ENCODE measurements at places on chromosomes 7 and 10.

GRCh38 chr10:93757136-93757535 lies 600 bp upstream of the LGI1 start:
- H3K27ac ChIP-seq: no peak overlapping the region
- H3K36me3 ChIP-seq: no peaks in the 10 kb centered on the region
- H3K4me1 ChIP-seq: no peaks in the 10 kb centered on the region
- H3K4me3 ChIP-seq: no peak overlapping the region
- H3K27me3 ChIP-seq: peaks cover 48% of the 10 kb centered on the region
- DNase-seq: no peak

GRCh38 chr10:84581976-84582375 lies 253.6 kb downstream of the CCSER2 start:
- no peak overlapping the region for H3K27ac ChIP-seq
- H3K27me3 ChIP-seq: no peaks in the 10 kb centered on the region
- no peak for DNase-seq
- H3K4me1 ChIP-seq: no peaks in the 10 kb centered on the region
- no peak overlapping the region for H3K4me3 ChIP-seq

DNA sequence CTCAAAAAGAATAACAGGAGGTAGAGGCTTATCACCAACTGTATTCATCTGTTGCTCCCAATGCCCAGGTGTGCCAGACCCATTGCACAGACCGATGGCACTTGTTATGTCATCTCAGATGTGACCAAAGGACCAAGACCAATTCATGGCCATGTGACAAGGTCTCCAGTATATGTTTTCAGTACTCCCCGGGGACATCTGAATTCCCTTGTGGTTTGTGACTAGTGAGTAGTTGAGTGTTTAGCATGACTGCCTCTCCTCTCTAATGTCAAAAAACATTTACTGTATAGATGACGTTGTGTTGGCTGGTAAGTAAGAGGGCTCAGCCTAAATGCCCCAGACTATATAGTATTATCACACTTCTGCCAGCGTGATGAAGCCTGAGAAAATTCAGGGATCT lies 202.1 kb upstream of the SMIM30 start:
- no peak for DNase-seq
- H3K36me3 ChIP-seq: no peaks in the 10 kb centered on the region
- H3K4me1 ChIP-seq: no peaks in the 10 kb centered on the region

- no peaks in the 10 kb centered on the region for H3K27me3 ChIP-seq
- DNase-seq: no peak
- no peak overlapping the region for H3K27ac ChIP-seq
- no peaks in the 10 kb centered on the region for H3K36me3 ChIP-seq
- H3K4me1 ChIP-seq: no peaks in the 10 kb centered on the region
Measured at GRCh38 chr10:36388166-36388565, 737.2 kb upstream of the ANKRD30A start.

DNA sequence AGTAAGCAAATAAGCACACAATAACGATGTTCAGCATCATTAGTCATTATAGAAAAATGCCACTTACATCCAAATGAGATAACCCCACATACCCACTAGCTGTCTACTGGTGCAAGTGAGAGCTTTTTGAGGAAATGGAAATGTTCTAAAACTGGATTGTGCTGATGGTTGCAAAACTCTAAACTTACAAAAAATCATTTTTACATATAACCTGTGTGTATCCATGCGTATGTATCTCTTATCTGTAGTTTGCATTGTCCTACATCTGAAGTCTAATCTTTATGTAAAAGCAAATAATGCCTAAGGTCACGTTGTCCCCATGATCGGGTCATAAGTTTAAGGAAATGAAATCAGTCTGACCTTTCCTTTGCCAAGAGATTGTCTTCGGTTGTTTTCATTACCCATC lies 81.6 kb upstream of the DNAJB6 start:
- no peak for DNase-seq
- no peak overlapping the region for H3K4me3 ChIP-seq
- H3K4me1 ChIP-seq: no peaks in the 10 kb centered on the region
- H3K27me3 ChIP-seq: no peaks in the 10 kb centered on the region

Data from CD14-positive monocyte (primary cell).